ENCODE measurements at places on chromosomes 7 and 10.
A peak's percentile ranks its signal among the peaks of the same experiment; 100 is the strongest.

GRCh38 chr7:80829527-80829926 is 89.3 kb downstream of the SEMA3C start:
- DNase-seq = no peak

DNA sequence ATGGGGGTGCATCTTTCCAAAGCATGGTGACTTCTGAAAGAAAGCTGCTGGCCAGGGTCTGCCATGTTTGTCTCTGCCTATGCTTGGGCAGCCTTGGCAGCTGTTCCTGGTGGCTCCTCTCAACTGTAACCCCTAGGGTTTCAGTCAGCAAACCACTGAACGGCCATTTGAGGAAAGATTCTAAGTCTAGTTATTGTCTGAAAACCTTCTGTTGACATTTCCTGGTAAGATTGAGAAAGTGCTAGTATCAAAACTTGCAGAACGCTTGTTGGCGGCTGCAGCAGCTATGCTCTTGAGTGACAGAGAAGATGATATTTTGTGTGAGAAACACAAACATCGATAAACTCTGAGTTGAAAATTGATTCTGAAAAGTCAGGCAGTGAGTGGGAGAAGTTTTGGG is 523.1 kb downstream of the LRMDA start:
- DNase-seq = no peak

GRCh38 chr7:27196287-27196767 is 3.6 kb downstream of the HOXA13 start:
- DNase-seq = peak; percentile 89

DNA sequence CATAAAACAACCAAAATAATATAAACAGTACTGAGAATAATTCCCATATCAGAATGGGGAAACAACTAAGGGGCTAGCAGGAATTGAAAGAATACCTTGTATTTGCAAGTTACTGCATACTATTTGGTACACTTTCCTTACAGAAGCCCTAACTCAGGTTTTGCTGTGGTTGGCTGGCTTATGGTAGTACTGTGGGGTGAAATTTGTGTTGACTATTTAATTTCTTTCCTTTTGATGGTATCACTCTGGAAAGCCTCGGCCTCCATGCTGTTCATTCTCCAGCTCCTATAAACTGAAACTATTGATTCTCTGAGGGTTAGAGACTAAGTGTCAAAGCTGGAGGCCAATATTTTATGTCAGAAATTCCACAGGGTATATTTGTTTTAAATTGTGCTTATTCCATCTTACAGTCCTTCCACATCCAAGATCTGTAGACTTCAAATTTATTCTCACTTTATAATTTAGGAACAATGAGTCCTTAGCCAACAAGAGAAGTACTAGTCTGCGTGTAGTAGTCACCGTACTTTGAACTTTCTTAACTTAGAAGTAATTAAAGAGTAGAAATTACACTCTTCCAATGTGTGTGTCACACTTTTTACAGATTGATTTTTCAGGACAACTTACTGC is 13.4 kb downstream of the SKIDA1 start:
- no peak for DNase-seq

GRCh38 chr10:127254276-127254675 is 57.9 kb upstream of the INSYN2A start:
- DNase-seq = no peak

DNA sequence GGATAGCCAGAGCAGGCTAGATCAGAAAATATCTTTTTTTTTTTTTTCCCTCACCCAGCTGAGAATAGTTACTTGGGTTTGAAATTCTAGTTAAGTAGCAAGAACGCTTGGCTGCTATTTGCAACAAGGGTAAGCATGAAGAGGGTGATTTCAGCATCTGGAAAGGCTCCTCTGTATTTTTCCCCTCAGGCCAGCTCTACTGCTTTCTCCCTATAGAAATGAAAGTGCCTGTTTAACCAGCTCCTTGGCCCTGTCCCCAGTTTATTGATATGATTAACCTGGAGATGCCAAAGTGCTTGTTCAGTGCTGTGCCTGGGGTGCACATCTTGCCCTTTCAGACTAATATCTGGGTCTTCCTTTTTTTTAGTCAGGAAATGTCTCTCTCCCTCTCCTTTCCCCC is 37.1 kb downstream of the AP3M1 start:
- DNase-seq = no peak

GRCh38 chr10:35353805-35354204 is 17.5 kb downstream of the CCNY start:
- DNase-seq = no peak

- DNase-seq = no peak
Observed at GRCh38 chr7:45703911-45704682, 129.9 kb downstream of the ADCY1 start.

DNA sequence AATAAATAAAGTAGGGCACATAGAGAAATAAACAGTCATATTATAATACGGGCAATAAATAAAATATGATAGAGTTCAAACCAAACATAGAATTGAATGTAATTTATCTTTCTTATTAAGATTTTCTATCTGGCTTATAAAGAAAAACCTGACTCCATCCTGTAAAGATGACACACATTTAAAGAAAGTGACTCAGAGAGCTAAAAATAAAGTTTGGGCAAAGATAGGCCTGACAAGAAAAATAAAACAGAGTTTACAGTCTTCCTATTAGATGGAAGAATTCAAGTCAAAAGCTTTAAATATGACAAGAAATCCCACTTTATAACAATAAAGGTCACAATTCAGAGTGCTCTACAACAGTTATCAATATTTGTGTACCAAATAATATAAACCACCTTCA is 580.6 kb downstream of the PHTF2 start:
- no peak for DNase-seq

- no peak for DNase-seq
Observed at GRCh38 chr7:38671911-38672905, 41.0 kb upstream of the AMPH start.

DNA sequence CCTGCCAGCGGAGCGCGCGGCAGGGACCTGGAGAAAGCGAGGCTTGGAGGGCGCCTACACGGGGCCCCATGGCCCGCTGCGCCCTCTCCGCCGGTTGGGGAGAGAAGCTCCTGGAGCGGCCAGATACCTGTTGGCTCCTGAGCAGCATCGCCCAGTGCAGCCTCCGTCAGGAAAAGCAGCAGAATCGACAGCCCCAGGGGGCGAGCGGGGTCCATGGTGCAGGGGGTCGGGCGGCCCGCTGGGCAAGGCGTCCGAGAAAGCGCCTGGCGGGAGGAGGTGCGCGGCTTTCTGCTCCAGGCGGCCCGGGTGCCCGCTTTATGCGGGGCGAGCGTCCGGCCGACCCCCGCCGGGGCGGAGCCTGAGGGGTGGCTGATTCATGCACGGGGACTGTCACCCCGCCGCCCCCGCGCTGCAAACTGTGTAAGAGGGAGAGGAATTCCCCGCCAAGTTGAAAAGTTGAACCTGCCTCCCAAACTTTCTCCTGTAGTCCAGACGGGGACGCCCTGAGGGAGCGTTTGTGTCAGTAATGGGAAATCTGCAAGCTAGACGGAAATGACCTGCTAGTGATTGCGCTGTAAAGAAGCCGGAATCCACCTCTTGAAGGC is at the start of gene TFPI2:
TSS of gene TFPI2 (minus strand) at position 290 of the 605 bp plus-strand sequence. CDS start at position 215, 75 bp downstream.
- no peak for DNase-seq

DNA sequence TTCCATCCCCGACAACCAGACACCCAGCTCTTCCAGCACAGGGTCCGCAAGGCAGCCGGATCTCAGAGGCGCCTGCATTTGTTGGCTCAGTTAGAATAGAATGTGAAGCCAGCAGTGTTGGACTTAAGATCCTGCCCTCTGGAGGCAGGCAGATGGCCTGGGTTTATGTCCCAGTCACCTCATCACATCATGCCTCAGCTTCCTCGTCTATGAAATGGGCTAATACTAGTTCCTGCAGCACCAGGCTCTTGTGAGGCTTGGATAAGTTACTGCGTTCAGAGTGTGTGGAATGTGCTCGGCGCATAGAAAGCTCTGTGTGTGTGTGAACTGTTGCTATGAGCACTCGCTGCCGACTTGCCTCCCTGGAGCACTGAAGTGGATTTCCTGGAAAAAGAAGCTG is 202.5 kb upstream of the GPR26 start:
- DNase-seq = no peak

DNA sequence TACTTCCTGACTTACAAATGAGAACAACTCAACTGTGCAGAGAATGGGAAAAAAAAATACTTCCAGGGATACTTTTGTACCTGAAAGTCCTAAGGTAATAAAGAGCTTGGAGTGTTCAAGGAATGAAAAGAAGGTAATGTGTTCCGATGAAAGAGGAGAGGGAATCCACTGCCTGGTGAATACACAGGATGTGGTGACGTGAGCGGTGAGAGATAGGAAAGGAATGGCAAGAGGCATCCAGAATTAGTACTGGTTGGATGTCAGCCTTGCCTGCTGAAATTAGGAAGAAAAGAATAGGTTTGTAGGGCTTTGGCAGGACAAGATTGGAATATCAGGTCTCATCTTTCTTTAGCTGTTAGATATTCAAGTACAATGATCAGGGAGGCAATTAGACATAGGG is 347.7 kb downstream of the POM121L12 start:
- no peak for DNase-seq

DNA sequence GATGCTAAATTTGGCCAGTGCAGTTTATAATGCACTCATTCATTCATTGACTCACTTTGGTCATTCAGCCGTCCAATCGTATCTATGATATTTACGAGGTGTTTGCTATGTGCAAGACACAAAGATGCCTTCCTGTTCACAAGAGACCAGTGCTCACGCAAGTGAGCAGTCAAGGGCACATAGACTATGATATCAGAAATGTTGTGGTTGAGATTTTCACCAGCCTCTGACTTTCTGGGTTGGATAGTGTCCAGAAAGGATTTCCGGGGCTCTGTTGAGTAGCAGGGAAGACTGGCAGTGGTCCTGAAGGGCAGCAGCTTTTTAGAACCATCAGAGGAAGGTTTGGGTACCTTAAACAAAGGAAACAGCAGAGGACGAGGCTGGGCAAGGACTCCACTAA is 191.8 kb downstream of the GALNT17 start:
- DNase-seq = no peak

DNA sequence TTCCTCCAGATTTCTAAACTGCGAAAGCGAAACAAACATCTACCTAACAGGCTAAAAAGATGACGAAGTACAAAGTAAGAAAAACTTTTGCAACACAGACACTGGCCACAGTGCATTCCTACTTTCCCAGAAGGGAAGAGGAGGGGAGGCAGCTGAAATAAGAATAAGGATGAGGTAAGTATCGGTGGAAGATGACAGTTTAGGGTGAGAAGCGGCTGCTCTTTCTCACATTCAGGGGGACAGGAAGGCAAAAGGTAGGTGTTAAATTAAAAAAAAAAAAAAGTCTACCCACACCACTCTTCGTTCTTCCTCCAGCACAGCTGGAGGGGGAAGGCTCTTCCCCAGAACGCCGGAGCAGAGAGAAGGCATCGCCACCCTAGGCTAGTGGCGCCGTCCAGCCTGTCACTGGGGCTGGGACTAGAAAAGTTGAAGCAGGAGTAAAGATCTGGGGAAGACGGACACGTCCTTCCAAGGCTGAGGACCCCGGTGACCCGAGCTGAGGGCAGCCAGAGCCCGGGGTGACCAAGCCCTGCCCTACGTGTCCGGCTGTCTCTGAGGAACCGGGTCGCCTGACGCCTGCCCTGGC is 846 bp downstream of the DNAJC1 start:
- no peak for DNase-seq

GRCh38 chr7:5001911-5002310 is 42.9 kb upstream of the MMD2 start:
- no peak for DNase-seq

- DNase-seq = no peak
Observed at GRCh38 chr7:43077732-43078391, 34.6 kb upstream of the HECW1 start.

GRCh38 chr10:95428701-95429100 is 132.5 kb downstream of the SORBS1 start:
- DNase-seq = no peak

DNA sequence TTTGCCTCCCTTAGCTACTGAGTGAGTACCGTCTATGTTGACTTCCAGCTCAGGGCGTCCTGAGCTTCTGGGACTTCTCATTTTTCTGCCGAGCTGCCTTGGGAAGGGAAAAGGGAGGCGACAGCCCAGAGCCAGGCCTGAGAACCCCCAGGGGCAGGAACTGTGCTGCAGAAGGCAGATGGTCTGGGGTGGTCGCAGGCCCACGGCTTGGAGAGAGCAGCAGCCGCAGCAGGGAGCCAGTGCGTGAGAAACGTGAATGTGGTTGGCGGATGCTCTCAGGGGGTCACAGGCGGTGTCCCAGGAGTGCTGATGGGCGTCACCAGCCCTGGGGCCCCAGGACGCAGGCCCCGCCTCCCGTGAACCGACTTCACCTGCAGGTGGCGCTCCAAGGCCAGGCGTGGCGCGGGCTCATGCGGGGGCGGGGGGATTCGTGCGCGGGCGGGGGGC is 9.2 kb upstream of the PWWP2B start:
- DNase-seq = peak; percentile 75

DNA sequence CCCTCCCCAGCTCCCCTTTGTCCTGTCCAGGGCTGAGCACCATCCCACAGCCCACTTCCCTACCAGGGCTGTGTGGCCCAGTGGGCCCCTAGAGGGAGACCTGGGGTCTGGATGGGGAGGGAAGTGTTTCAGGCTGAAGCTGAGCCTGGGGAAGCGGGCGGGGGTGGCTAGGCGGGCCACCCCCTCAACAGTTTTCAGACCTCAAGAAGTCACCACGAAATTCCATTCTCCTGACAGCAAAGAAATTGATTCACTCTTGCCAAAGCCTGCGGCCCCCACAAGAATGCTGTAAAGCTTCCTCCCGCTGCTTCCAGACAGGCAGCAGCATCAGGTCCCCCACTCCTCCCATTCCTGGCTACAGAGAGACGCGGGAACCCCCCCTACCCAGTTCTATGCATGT is 2.5 kb upstream of the LFNG start:
- no peak for DNase-seq

- DNase-seq = no peak
Observed at GRCh38 chr10:22662733-22663330, 51.5 kb downstream of the PIP4K2A start.

- DNase-seq = peak; percentile 65
Observed at GRCh38 chr10:48306870-48307710, 613 bp downstream of the MAPK8 start.

DNA sequence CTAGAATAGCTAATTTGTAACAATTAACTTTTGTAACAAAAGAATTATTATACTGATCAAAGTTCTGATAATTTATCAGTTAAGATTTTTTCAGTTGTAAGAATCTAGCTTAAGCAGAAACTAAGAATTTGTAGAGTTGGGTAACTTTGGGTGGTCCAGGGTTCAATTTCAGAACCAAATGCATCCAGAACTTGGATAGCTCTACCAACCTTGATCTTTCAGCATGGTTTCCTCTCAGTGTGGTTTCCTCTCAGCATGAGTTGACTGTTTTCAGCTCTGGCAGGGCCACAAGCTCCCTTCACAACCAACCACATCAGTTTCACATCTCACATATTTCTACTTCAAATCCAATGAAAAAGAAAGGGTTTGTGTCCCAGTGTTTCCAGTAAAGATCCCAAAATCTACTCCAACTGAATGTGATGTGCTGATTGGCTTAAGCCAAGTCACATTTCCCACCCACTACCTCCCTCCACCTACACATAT is 3.3 kb upstream of the FAS start:
- no peak for DNase-seq
